ENCODE measurements at places on chromosomes 3 and 15. TPM values are rescaled to one million over a fixed set of nuclear protein-coding genes. Genes with fewer than 3 reads are reported as not detected.

The TRPM1 gene
- total RNA-seq = 1.2 TPM

The TMEM158 gene
- 18.5 TPM for total RNA-seq

The SI gene
- total RNA-seq = not detected

The TUSC2 gene
- total RNA-seq = 34.7 TPM

The CCR5 gene
- total RNA-seq = 0.09 TPM

The USP50 gene
- not detected for total RNA-seq

The BFSP2 gene
- not detected for total RNA-seq

The CMTM8 gene
- total RNA-seq = 9.0 TPM

The SLC12A8 gene
- total RNA-seq = 10.3 TPM

The NPAP1 gene
- total RNA-seq = 0.11 TPM

The SHF gene
- 33.1 TPM for total RNA-seq

The RAF1 gene
- total RNA-seq = 85.0 TPM

- H3K4me3 ChIP-seq = no peak overlapping the region
- H3K27me3 ChIP-seq = no peaks in the 10 kb centered on the region
Observed at GRCh38 chr3:188839187-188839695, 332.5 kb upstream of the TPRG1 start.

- H3K4me3 ChIP-seq = no peak overlapping the region
- no peak for DNase-seq
- no peaks in the 10 kb centered on the region for H3K36me3 ChIP-seq
- H3K4me1 ChIP-seq = peaks cover 7% of the 10 kb centered on the region
- no peaks in the 10 kb centered on the region for H3K27me3 ChIP-seq
Observed at GRCh38 chr15:60417112-60417511, 19.3 kb upstream of the ANXA2 start.

DNA sequence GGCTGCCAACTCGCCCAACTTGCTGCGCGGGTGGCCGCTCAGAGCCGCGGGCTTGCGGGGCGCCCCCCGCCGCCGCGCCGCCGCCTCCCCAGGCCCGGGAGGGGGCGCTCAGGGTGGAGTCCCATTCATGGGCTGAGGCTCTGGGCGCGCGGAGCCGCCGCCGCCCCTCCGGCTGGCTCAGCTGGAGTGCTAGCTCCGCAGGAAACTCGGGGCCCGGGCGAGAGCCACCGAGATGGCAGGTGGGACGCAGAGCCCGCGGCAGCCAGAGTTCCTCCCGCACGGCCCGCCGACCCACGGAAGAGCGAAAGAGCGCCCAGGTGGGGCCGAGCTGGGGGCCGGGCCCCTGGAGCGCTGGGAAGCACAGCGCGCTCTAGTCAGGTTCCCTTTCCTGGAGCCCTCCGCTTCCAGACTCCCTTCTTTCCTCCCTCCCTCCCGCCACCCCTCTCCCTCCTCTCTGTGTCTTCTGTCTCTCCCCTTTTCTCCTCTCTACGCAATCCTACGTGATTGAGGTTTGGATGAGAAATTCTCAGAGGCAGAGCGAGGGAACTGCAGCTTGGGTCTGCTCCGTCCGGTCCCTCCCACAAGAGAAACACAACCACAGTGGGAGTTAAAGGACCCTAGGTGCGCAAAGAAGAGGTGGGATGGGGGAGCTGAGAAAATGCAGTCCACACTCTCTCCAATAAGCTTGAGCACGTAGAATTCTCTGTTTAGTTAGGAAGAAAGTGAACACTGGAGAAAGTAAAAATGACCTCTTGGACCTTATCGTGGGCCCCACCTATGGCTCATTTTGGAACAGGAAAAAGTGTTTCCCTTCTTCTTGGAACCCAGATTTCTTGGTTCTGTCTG lies 317.3 kb downstream of the FGF12 start:
- H3K4me1 ChIP-seq = peaks cover 64% of the 10 kb centered on the region
- no peaks in the 10 kb centered on the region for H3K36me3 ChIP-seq
- H3K27ac ChIP-seq = no peak overlapping the region
- H3K27me3 ChIP-seq = peaks cover 74% of the 10 kb centered on the region
- H3K4me3 ChIP-seq = peak overlapping the region; percentile 79

DNA sequence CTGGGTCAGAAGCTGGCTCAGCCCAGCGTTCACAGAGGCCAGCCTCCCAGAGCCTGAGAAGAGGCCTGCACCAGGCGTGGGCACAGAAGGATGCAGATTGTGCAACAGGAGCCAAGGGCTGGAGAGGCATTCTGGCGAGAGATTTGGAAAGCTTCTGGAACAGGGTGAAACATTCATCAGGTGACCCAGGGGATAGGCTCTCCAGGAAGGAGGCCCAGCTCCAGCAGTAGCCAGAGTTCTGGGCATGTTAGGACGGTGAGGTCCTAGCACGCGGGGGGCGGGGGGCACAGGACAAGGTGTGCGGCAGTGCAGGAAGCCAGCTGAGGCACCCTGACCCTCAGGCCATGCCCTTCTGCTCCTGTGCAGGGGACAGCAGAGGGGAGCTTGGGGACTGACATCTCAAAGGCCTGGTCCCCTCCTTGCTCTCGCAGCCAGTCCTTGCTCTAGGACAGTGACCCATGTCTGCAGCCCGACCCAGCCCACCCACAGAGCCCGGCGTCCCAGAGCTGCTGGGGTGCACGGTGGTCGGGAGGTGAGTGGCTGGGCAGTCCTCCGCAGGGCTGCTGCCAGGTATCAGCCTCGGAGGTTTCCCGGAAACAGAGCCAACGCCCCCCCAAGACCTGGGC lies 111.7 kb upstream of the KLF13 start:
- peaks cover 8% of the 10 kb centered on the region for H3K36me3 ChIP-seq
- no peak for DNase-seq
- H3K4me1 ChIP-seq = peaks cover 12% of the 10 kb centered on the region
- peaks cover 6% of the 10 kb centered on the region for H3K27me3 ChIP-seq
- H3K27ac ChIP-seq = no peak overlapping the region
- H3K4me3 ChIP-seq = peak overlapping the region; percentile 58

- DNase-seq = no peak
- no peak overlapping the region for H3K4me3 ChIP-seq
- no peaks in the 10 kb centered on the region for H3K27me3 ChIP-seq
Observed at GRCh38 chr15:62569460-62570404, 404.6 kb upstream of the C2CD4B start.

DNA sequence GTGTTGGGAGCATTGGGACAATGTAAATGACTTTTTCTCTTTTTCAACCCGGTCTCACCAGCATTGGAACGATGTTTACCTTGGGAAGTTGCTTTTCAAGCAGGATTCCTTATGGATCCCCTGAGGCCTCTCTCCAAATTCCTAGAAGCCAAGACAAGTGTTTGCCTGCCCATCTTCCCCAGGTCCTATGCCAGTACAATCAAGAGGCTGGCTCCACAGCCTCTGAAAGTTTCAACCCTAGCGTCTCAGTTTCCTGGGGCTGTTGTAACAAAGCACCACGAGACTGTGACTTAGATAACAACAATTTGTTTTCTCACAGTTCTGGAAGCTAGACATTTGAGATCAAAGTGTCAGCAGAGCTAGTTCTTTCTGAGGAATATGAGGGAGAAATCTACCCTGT lies 347.2 kb upstream of the UMPS start:
- no peaks in the 10 kb centered on the region for H3K27me3 ChIP-seq
- H3K4me3 ChIP-seq = no peak overlapping the region
- no peak for DNase-seq
- peaks cover 26% of the 10 kb centered on the region for H3K4me1 ChIP-seq

DNA sequence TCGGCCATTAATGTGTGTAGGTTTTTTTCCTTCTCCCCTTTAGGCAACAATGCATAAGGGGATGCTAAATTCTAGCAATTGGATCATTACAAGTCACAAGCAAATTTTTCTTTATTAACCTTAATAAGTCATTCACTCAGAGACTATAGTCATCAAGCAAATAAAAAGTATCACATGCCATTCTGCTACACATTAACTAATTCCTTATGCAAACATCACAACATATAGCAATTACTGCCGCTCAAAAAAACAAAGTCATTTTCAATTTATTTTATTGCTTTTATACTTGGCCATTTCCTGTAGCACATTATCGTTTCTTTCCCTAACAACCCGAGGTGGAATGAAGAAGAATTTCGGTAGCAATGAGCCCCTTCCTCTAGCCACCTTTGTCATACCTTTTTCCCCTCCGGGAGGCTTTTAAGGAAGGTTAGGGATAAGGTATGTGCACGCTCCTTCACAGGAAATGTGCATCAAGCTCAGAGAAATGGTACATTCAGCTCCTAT lies 421.2 kb downstream of the TIGIT start:
- H3K27me3 ChIP-seq = no peaks in the 10 kb centered on the region
- H3K4me1 ChIP-seq = peaks cover 15% of the 10 kb centered on the region
- DNase-seq = no peak
- H3K36me3 ChIP-seq = no peaks in the 10 kb centered on the region
- no peak overlapping the region for H3K27ac ChIP-seq
- no peak overlapping the region for H3K4me3 ChIP-seq

DNA sequence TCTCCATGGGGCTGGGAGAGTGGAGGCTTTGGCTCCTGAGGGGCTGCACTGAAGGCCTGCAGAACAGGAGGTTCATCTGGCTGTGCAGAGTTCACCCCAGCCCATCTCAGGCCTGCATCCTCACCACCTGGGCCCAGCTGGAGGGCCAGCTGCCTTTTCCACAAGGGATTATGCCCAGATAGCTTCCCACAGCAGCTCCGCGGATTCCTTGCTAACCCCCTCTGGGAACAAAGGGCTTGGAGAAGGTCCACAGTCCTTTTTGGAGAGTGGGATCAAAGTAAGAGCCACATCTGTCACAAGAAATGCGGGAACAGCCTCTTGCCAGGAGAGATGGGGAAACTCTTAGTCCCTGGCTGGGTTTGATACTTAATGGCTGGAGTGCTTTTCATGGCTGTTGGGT lies 164.7 kb upstream of the RGMA start:
- H3K36me3 ChIP-seq = no peaks in the 10 kb centered on the region
- H3K4me3 ChIP-seq = no peak overlapping the region
- no peak overlapping the region for H3K27ac ChIP-seq
- H3K4me1 ChIP-seq = no peaks in the 10 kb centered on the region
- peaks cover 9% of the 10 kb centered on the region for H3K27me3 ChIP-seq
- no peak for DNase-seq

GRCh38 chr15:37056177-37057121 lies 43.9 kb downstream of the MEIS2 start:
- no peak overlapping the region for H3K27ac ChIP-seq
- no peaks in the 10 kb centered on the region for H3K36me3 ChIP-seq
- H3K27me3 ChIP-seq = no peaks in the 10 kb centered on the region
- no peak for DNase-seq

- H3K27me3 ChIP-seq = peaks cover 11% of the 10 kb centered on the region
- no peak for DNase-seq
- H3K27ac ChIP-seq = peak overlapping the region; percentile 94
- no peak overlapping the region for H3K4me3 ChIP-seq
Observed at GRCh38 chr3:100209948-100210771, 50.6 kb upstream of the TBC1D23 start.

DNA sequence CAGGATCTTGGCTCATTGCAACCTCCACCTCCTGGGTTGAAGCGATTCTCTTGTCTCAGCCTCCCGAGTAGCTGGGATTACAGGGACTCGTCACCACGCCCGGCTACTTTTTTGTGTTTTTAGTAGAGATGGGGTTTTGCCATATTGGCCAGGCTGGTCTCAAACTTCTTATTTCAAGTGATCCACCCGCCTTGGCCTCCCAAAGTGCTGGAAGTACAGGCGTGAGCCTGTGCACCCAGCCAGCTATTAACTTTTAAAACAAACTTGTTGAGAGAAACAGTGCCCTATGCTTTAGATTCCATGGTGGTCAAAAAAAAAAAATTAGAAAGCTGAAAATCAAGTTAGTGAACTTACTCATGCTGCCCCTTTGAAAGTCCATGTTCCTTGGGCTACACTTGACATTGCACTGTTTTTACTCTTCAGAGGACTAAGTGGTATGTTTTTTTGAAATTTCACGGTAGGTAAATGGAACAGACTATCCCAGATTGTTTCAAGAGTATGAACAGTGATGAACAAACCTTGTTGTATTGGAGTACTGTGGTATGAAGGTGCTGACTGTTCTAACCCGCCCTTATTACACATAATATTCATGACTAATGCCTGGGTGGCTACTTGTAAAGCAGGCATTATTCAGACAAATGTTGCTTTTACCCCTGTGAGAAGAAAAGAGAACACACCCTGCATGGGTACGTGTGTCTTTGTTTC lies 206.9 kb downstream of the KLHL25 start:
- no peaks in the 10 kb centered on the region for H3K36me3 ChIP-seq
- no peak for DNase-seq
- H3K27ac ChIP-seq = no peak overlapping the region
- peaks cover 29% of the 10 kb centered on the region for H3K4me1 ChIP-seq
- no peak overlapping the region for H3K4me3 ChIP-seq
- H3K27me3 ChIP-seq = no peaks in the 10 kb centered on the region

DNA sequence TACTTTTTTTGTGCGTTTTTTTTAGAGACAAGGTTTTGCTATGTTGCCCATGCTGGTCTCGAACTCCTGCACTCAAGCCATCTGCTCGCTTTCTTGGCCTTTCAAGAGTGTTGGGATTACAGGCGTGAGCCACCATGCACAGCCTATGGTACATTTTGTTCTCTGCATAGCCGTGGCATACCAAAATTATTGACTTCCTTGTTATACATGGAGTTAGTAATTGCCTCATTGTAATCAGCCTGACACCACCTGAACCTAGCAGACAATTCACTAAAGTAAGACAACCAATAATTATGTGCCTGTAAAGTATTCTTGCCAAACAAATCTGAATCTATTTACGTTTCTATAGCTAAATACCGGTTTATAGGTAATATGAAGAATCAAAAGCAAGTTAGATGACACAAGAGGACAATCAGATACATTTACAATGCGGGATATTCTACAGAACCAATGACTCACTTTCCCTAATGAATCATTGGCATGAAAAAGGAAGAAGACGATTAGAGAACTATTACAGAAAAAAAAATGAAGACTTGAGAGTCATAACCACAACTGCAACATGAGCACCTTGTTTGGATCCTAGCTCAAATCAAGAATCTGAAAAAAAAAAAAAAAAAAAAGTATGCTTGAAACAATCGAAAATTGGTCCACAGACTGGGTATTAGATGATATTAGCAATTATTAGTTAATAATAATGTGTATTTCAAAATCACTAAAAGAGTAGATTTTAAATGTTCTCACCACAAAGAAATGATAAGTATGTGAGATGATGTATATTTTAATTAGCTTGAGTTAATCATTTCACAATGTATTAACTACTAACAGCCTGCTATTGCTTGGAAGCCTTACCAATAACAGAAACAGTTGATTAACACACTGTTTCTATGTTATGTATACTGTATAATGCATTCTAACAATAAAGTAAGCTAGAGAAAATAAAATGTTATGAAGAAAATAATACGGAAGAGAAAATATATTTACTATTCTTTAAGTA lies 7.1 kb downstream of the GUCA1C start:
- H3K36me3 ChIP-seq = no peaks in the 10 kb centered on the region
- DNase-seq = no peak
- no peaks in the 10 kb centered on the region for H3K27me3 ChIP-seq
- H3K4me1 ChIP-seq = no peaks in the 10 kb centered on the region

- no peak overlapping the region for H3K4me3 ChIP-seq
- no peaks in the 10 kb centered on the region for H3K27me3 ChIP-seq
- H3K27ac ChIP-seq = no peak overlapping the region
- DNase-seq = no peak
- H3K4me1 ChIP-seq = no peaks in the 10 kb centered on the region
Observed at GRCh38 chr15:93997071-93997658, 234.2 kb upstream of the MCTP2 start.

- no peak overlapping the region for H3K4me3 ChIP-seq
- DNase-seq = no peak
- peaks cover 19% of the 10 kb centered on the region for H3K27me3 ChIP-seq
- H3K27ac ChIP-seq = no peak overlapping the region
- H3K4me1 ChIP-seq = no peaks in the 10 kb centered on the region
Observed at GRCh38 chr3:185332026-185332735, 30.8 kb upstream of the MAP3K13 start.
